Activated T-cell treated with anti-CD3 and anti-CD28 coated beads for 4 hours (primary cell): ENCODE measurements at places on chromosomes 16 and 17.

GRCh38 chr17:29568331-29569244 is at the start of gene TP53I13:
TP53I13 (plus strand) TSS chr17:29568701; CDS start chr17:29568759, 58 bp downstream.
- DNase-seq: peak; percentile 93

- DNase-seq: no peak
Measured at GRCh38 chr17:67434061-67434525, 57.0 kb downstream of the PITPNC1 start.

- no peak for DNase-seq
Measured at GRCh38 chr17:31792007-31792585, 66.9 kb downstream of the COPRS start.

DNA sequence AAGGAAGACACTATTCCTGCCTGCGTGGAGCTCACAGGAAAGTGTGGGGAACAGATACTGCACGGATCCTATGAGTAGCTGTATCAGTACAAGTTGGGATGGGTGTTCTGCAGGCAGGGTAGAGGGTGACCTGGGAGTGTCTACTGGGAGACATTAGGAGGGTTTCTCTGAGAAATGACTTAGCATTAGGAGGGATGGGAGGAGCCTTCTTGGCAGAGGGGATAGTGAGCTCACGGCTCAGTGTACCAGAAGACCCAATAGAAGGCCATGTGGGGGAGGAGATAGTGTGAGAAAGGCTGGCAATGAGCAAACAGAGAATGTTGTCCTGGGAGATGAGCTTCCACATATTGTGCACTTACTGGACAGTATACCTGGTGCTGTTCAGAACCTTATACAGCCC is 109.1 kb downstream of the MSI2 start:
- DNase-seq: no peak

DNA sequence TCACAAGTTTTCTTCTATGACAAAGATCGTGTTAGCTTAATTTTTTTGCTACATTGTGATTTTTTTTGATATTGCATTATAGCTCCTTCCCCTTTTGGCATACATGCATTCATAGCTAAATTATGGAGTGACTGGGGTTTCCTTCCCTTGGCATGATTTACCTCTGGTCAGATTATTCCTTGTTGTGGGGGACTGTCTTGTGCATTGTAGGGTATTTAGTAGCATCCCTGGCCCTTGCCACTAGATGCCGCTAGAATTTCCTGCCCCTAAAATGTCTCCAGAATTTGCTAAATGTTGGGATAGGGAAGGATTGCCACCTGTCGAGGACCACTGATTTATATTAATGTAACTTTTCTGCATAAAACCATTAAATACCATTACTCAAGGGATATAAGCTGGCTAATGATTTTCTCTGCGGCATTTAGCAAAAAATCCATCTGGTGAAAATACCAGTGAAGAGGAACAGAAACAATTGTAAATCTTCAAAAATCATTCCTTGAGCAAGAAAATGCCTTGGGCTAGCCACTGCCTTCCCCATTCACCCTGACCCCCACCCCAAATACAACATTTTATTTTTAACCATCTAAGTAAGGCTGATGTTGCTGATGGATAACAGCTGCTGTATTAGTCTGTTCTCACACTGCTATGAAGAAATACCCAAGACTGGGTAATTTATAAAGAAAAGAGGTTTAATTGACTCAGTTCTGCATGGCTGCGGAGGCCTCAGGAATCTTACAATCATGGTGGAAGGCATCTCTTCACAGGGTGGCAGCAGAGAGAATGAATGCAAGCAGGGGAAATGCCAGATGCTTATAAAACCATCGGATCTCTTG is 195.2 kb downstream of the MAP2K6 start:
- DNase-seq: no peak

DNA sequence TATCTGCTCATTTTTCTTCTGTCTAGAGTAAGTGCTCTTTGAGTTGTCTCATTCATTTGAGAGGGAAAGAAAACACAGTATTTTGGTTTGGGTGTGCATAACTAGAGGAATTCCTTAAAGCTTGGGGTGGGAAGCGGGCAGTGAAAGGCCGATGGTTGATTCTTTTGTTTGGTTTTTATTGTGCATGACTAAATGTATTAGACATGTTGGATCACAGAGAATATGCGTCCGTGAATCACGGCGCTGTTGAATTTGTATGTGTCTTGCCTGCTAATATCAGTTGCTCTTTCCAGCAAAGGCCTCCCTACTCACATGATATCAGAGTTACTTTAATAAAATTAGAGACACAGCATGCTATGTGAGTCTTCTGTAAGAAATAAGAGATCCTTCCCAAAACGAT is 180.0 kb downstream of the CHD9NB start:
- DNase-seq: no peak

GRCh38 chr16:88292007-88292970 is 90.5 kb upstream of the ZNF469 start:
- no peak for DNase-seq

- no peak for DNase-seq
Measured at GRCh38 chr16:14292051-14292825, 221.1 kb downstream of the MRTFB start.

DNA sequence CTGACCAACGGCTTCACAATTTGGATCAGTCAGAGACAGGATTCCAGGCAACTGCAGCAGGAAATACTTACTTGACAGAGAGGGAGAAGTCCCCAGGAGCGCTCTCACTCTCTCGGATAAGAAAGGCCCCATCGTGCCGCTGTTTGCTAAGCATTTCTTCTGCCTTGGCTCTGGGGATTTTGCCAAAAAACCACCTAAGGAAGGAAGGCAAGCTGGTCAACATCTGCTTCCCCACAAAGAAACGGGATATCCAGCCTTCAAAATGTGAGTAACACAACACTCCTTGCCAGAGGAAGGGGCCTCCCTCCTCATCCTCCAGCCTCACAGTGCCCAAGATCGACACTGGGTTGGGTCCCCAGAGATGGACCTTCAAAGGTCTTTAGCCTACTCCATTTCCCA is 36.6 kb upstream of the SLC25A19 start:
- no peak for DNase-seq

DNA sequence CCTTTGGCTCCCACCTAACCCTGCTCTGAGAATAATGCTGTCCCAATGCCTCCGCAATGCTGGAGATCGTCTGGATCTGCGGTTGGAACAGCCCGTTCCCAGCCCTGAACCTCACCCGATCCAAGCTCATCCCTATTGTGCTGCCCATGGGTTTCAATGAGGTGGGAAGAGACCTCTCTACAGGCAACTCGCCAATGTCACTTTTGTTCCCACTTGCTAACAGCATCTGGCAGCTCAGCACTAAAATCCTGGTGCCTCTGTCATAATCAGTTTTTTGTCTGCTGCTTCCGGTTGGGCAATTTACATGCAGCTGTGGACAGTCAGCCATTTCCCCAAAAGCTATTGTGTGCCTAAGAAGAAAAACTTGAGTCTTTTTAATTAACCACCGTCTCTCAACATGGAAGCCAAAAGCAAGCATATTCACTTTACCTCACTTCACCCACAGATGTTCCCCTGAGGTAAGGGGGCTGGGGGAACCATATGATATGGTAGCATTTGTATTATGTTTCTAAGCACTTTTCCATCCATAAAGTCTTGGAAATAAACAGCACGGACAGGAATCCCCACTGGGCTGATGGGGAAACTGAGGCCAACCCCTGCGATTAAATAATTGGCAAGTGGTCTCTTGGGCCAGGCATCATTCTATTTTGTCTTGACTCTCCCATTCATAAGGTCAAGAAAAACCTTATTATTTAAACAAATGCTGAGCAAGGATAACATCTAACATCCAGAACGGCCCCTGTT is 159.2 kb upstream of the CDH5 start:
- no peak for DNase-seq

DNA sequence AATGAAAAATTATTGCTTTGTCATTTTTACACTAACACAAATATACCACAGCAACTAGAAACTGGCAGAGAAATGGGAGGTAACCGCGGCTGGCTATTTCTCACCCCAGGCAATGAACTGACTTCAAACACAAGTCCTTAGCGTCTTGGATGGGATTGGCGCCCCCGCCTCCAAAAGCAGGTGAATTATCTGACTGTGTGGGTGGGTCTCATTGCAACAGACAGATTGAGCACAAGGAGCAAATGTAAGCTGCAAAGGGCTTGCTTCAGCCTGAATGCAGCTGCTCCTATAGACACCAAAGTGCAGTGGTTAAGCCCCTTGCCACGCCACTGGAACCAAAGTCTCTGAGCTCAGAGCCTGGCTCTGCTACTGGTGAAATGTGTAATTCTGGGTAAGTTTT is 225.0 kb downstream of the XYLT1 start:
- no peak for DNase-seq

DNA sequence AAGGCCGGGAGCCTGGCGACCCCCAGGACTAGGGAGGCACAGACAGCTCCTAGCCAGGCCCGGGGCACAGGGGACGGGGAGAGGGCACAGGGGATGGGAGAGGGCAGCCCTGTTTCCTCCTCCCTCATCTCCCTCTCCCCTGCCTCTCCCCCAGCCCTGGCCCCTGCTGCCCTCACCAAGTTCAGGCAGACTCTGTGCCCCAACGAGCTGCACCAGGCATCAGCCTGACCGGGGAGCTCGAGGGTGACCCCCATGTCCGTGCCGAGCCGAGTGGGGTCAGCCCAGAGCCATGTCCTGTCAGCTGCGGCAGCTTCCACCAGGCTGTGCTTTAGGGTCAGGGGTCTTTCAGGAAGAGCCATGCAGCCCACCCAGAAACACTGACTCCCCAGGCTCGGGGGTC is 6.0 kb downstream of the CDH15 start:
- DNase-seq: no peak

- no peak for DNase-seq
Measured at GRCh38 chr17:27529230-27529796, 73.1 kb downstream of the KSR1 start.

DNA sequence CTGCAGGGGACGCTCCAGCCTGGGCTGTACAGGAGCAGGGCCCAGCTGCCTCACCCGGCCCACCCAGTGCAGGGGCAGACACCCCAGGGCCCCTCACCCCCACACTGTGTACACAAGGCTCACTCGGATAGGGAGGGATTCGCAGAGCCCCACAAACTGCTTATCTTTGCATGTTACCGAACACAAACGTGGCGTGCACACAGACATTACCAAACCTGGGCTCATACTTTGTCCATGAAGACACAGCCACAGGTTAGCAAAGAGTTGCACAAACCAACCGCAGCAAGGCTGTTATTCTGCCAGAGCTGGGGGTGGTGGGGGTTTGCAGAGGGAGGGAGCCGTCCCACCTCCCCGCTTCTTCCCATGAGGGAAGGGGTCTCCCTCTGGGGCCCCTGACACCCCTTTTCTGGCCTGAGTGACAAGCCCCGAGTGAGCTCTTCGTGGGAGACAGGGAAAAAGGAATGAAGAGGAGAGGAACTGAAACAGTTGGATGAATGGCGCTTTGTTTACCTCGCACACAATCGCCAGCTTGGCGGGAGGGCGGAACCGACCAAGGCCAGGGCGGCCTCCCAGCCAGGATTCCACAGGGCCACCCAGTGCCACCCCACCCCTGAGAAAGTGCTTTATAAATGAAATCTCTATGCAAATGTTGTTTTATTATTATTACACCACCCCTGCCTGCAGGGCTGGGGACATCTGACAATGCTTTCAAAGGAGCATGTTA is 434 bp upstream of the CPSF4L start:
- DNase-seq: no peak

- DNase-seq: no peak
Measured at GRCh38 chr17:78252701-78253635, 21.5 kb downstream of the TMEM235 start.

GRCh38 chr16:4175849-4176248 is 59.6 kb upstream of the ADCY9 start:
- no peak for DNase-seq

GRCh38 chr17:3529817-3530741 is 27.5 kb downstream of the TRPV3 start:
- DNase-seq: no peak

GRCh38 chr17:967122-967521 is 12.5 kb downstream of the NXN start:
- no peak for DNase-seq

DNA sequence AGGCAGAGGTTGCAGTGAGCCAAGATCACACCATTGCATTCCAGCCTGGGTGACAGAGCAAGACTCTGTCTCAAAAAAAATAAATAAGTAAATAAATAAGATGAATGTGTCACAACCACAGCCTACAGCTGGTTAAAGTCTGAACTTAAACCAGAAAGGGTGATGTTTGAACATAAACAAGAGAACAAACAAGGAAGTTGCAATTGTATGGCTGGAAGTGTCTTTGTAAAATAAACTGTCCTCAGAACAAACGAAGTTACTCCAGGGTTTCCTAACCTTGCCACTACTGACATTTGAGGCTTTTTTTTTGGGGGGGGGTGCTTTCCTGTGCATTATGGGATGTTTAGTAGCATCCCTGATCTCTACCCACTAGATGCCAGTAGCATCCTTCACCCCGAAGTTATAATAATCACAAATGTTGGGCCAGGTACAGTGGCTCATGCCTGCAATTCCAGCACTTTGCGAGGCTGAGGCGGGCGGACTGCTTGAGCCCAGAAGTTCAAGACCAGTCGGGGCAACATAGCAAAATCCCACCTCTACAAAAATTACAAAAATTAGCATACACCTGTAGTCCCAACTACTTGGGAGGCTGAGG is 119.2 kb downstream of the XYLT1 start:
- DNase-seq: no peak

GRCh38 chr16:83932955-83933673 is 19.9 kb upstream of the OSGIN1 start:
- DNase-seq: no peak
